ENCODE measurements at places on chromosomes 7 and 10.

DNA sequence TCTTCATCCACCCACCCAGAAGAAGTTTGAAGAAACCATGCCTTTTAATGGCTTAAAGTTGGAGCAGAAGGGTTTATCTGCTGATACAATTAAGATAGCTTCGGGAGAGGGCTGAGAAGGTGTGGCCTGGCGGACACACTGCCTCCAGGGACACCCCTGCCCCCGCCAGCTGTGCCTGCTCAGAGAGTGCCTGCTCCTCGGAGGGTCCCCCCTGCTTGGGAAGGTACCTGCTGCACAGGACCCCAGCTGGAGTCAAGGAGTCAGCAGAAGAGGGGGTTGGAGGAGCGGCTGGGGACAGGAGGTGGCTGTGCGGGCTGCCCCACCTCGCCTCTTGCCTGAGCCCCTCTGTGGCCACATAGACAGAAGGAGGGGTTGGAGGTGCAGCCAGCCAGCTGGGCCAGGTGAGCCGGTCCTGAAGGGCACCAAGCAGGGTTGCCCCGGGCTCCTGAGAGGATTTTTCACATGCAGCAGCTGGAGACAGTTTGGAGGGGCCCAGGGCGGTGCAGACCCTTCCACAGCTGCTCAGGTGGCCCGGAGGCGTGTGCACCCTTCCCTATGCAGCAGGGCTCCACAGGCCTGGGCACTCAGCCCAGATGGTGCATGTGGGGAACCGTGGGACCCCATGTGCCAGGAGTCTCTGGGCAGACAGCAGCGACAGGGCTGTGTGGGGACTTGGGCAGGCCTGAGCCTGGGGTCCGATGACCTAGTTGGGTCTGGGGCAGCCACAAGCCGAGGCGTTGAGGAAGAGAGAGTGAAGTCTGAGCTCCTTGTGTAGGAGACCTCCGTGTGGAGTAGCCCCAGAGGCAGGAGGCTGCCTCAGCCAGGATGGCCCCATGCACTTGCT lies 118.9 kb downstream of the INPP5A start:
- no peak for DNase-seq

GRCh38 chr7:131225619-131226513 lies 101.8 kb upstream of the MKLN1 start:
- DNase-seq: no peak

GRCh38 chr10:14645239-14645960 lies 129.3 kb downstream of the FAM107B start:
- peak; percentile 4 for DNase-seq

DNA sequence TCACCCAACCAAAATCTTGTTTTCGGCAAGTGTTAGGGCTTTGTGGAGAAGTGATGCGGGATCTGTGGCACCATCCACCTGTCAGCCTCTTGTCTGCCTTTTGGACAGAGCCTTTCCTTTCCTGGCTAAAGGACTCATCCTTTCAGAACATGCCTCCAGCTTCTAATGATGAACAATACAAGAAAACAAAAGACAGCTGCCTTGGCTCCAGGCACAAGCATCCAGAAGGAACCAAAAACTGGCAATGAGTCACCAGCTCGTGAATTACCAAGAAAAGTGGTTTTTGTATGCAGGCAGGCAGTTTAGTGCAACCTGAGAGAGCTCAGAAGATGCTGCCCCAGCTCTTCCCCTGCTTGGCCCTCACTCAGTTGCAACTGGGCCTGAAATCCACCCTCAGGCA lies 84.6 kb upstream of the NAMPT start:
- no peak for DNase-seq

- DNase-seq: no peak
These were observed 654.0 kb upstream of the MKI67 start for GRCh38 chr10:128780156-128780761.

GRCh38 chr7:48244864-48245271 lies 73.6 kb downstream of the ABCA13 start:
- DNase-seq: no peak

DNA sequence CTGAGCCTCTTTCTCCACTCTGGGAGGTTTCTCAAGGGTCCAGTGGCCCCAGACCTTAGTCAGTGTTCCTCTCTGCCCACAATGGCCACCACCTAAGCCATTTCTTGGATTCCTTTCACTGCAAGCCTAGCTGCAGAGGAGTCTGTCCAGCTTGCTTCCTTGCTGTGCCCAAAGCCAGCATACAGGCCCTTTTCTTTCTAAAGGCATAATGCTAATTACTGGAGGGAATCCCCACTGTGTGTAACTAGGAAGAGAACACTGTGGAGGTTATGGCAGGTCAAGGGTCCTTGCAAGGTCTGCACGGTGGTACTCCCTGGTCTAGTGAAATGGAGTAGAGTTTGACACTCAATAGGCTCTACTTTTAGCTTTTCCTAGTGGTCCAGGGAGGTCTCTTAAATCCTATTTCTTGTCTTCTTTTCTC lies 70.4 kb upstream of the CC2D2B start:
- no peak for DNase-seq

DNA sequence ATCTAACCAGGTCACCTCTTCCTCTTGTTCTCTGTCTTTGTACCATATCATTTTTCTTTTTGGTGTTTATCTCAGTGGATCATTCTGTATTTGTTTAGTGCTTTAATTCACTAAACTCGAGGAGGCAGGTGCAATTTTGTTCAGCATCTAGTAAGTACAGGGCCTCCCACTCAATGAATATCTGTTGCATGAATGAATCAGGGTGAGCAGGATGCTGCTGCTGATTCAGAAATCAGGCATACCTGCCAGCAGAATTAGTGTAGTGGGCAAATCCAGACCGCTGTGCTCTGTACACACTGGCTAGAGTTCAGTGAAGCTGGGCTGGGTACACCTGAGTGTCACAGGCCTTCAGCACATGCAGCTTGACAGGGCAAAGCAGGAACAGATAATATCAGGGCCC lies 511.9 kb downstream of the SUGCT start:
- no peak for DNase-seq

DNA sequence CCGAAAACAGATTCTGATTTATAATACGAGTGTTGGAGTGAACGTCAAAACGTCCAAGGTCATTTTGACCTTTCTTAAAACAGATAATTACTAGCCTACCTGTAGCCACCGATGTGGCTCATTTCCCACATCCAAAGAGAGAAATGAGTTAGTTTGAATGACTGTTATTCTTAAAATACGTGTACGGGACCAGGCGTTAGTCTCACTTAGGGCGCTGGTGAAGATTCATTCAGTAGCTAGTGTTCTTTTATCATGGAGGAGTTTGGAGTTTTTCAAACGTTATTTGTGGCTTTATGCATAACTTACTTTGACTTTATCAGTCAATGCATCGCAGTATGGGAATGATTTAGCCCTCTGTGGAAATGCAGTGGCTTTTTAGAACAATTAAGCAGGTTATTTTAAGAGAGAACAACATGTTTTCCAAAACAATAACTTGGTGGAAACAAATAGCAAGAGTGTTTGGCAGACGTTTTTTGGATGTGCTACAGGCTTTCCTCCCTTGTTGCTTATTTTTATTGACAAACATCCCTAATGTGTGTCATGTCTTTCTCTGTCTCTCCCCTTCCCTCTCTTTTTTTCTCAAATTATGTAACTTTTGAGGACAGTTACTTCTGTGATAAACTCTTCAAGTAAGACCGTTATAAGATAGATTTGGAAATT lies 1.6 kb downstream of the BICC1 start:
- DNase-seq: no peak

DNA sequence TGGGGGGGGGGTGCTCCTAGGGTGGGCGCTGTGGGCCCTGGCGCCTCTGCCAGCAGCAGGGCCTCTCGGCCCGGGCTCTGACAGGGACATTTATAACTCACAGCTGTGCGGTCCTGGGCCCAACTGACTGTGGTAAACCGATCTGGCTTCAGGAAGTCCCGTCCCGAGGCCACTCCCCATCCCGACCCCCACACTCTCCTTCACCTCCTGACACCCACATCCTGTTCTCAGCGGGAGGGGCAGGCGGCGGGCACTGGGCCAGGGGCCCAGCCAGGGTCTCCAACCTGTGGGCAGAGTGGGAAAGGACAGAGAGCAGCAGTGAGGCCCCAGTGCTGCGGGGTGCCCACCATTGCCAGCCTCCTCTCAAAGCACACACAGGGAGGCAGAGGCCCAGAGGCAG lies 69.1 kb downstream of the ZMIZ1 start:
- DNase-seq: peak; percentile 19

GRCh38 chr10:2921956-2922680 lies 145.2 kb upstream of the PFKP start:
- DNase-seq: no peak

DNA sequence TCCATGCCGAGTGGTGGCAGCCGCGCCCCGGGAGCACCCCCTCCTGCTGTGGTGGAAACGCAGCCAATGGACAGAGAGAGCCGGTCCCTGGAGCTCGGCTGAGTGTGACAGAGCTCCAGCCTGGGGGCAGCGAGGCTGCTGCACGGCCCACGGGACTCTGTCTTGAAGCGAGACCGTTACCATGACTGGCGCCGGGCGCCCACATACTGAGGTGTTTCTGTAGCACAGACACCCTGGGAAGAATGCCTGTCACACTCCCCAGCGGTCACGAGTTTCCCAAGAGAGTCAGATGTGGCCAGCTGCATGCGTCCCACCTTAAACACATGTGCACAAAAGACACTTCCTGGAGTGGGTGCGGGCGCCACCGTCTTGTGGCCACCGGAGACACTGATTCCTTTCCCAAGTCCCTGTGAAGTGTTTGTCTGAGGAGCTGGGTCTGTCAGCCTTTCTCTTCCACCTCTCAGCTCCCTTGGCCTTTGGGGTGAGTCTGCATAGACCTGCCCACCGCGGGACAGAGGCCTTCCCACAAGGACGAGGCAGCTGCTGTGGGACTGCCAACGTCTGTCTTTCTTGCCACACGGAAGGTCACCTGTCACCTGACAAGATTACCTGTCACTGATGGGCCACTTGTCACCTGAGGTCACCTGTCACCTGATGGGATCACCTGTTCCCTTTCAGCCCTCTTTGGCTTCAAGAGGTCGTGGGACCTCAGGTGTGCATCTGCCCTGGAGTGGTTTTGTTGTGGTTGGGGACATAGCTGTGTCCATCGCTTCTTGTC lies 94.6 kb downstream of the DNAJB6 start:
- no peak for DNase-seq

GRCh38 chr7:112220877-112221434 lies 14.5 kb downstream of the ZNF277 start:
- DNase-seq: no peak

DNA sequence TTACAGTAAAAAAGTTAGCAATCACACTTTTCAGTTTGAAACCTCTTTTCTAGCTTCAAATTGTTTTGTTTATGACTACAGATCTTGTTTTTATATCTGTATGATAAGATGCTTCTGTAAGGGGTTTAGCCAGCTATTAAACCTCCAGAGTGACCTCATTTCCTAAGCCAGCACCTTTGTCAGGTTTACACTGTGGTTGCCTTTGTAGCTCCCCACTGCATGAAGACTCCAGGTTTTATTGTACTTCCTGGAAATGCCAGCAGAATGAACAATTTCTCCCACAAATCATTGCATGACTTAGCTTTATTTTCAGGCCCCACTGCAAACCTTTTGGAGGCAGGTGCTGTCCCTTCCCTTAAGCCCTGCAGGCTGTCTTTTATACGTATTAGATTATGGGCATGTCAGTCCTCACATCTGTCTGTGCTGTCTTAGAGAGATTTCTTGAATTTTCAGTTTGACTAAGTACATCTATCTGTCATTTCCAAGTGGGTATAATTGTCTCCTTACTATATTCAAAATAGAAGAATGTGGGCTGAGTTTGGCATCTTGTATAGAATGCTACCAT lies 8.2 kb upstream of the AGR3 start:
- no peak for DNase-seq

- no peak for DNase-seq
These were observed 6.3 kb upstream of the GSTK1 start for GRCh38 chr7:143256932-143257331.

- DNase-seq: no peak
These were observed at the start of gene SMO for GRCh38 chr7:129188372-129188891. SMO (plus strand) TSS chr7:129188633; CDS start chr7:129189152, 519 bp downstream.

- DNase-seq: no peak
These were observed 123.6 kb downstream of the SH3PXD2A start for GRCh38 chr10:103731609-103732270.

GRCh38 chr10:120394446-120394845 lies 62.6 kb upstream of the PLPP4 start:
- no peak for DNase-seq

DNA sequence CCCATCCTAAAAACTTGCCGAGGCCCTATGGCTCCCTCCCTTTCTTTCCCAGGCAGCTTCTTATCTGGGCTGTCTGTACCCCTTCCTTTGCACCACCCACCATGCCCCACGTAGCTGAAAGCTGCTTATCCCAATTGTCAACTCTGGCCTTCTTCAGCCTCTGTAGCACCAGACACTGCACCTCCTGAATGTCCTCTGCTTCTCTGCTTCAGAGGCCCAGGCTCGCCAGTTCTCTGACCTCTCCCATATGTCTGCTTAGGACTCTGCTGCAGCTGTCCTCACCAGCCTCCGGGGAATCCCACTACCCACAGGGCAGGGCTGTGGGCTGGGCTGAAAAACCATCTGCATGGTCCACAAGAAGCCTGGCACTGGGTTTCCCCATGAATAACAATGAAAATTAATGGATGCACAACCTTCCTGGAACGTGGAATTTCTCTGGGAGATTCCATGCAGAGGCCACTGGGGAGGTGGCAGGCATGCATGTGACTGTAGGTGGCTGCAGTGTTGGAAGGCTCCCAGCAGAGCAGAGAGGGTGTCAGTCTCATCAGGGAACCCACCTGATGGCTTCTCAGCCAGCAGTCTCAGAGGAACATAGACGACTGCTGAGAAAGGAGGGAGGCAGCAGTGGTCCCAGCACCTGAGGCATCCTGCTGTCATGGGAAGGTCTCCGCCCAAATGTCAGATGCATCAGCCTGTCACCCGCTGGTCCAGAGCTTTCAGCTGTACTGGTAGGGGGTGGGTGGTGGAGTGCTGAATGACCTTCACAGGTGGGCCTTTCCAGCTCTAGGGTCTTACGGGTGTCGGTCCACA lies 16.8 kb upstream of the SH2D4B start:
- DNase-seq: no peak

DNA sequence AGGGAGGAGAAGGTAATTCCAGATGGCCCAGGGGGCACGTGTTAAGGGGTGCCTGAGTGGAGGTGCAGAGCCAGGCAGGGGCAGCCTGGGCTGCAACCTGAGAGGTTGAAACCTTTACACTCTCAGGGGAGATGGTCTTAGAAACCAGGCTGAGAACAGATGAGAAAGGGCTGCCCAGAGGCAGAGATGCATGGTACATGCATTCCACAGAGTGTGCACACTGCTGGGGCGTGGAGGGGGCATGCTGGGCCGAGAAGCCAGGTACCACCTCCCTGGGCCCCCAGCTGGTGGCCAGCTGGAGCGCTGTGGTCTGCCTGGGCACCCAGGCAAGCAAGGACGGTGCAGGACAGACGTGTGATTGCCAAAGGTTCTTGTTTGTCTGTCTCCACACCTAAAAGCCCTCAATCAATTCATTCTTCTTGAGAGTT lies 14.1 kb upstream of the CSGALNACT2 start:
- no peak for DNase-seq

DNA sequence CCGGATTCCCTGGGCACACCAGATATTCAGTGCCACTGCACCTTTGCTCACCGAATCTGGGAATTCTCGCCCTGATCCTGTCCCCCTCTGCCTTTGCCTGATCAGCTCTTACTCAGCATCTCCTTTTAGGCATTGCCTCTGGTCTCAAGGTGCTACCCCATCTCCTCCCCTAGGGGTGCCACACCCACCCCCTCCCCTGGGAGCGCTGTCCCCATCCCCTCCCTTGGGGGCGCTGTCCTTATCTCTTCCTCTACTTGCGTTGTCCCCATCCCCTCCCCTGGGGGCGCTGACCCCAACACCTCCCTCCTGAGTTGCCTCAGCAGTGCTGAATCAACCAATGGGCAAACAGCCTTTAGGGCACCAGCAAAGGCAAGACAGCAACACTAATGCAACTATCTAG lies 686.9 kb upstream of the FOXK1 start:
- no peak for DNase-seq
